Retina (tissue), 1 donor: ENCODE measurements at places on chromosomes 11 and 22.

DNA sequence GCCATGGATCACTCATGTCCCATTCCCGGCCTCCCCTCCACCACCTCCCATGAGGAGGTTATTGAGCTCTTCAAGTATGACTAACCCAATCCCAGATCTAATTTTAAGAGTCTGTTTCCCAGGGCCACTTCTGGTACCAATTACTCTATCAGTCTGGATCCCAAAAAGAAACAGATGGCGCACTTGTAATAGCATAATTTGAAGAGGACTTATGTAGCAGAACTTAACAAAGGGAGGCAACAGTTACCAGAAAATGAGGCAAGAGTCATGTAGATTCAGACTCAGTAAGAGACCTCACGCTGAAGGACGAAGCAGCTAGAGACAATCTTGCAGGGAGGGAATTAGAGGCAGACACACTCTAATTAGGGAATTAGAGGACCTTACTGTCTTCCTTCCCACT is 46.9 kb downstream of the DDX6 start:
- DNase-seq, result peak; percentile 10

GRCh38 chr11:18987454-18988231 is 48.4 kb upstream of the MRGPRX1 start:
- DNase-seq, result no peak

DNA sequence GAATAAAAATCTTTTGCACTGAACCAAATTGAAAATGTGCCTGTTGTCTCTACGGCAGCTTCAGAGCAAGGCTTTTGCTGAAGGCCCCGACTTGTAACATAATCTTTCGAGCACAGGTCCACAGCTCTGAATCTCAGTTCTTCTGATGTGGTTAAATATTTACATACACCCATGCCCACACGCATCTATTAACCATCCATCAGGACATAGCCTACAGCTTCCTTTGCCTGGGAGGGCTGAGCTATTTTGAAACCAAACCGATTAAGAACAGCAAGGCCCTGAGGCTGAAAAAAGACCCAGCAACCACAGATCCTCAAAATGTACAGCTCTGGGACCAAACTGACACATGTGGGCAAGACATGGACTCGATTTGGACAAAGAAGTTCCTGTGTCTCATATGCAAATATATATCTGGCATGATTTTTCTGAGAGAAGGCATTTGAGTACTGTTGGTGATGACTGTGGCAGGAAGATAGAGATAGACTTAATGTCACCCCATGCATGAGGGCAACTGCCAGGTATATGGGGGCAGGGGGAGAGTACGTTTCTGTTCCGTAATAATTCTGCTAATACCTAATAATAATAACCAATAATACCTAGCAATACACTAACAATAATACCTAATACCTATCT is 322.7 kb upstream of the PLET1 start:
- no peak for DNase-seq

- no peak for DNase-seq
Observed at GRCh38 chr11:35148163-35148837, 9.3 kb downstream of the CD44 start.
